Dermis blood vessel endothelial cell (primary cell): ENCODE measurements at places on chromosomes 13 and 19. TPM values are rescaled to one million over a fixed set of nuclear protein-coding genes. Genes with fewer than 3 reads are reported as not detected.

GRCh38 chr19:17327654-17328516 lies 6.8 kb downstream of the ANO8 start:
- DNase-seq: no peak

GRCh38 chr13:86282442-86282841 lies 483.2 kb upstream of the SLITRK6 start:
- DNase-seq: no peak

Gene CYSLTR2
- not detected in 2 replicates for total RNA-seq

GRCh38 chr13:97976610-97977521 lies 23.4 kb downstream of the IPO5 start:
- DNase-seq: peak; percentile 45

Gene TNNI3
- total RNA-seq: not detected in 2 replicates

Gene ZNF709
- total RNA-seq: 3.5 and 5.8 TPM in 2 replicates

GRCh38 chr19:23516266-23516665 lies 121.0 kb upstream of the ZNF91 start:
- no peak for DNase-seq

DNA sequence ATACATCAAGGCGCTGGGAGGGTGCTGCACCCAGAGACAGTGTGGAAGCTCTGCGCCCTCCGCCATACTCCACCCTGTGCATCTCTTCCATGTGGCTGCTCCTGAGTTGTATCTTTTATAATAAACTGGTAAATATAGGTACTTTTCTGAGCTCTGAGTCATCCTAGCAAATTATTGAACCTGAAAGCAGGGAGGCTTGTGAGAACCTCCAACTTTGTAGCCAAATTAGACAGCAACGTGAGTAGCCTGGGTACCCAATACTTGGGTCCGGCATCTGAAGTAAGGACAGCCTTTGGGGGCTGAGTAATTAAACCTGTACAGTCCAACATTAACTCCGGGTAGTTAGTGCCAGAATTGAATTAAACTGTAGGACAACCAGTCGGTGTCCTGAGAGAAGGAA lies 57.4 kb downstream of the RUBCNL start:
- DNase-seq: no peak
